ENCODE measurements at places on chromosomes 4 and X.

DNA sequence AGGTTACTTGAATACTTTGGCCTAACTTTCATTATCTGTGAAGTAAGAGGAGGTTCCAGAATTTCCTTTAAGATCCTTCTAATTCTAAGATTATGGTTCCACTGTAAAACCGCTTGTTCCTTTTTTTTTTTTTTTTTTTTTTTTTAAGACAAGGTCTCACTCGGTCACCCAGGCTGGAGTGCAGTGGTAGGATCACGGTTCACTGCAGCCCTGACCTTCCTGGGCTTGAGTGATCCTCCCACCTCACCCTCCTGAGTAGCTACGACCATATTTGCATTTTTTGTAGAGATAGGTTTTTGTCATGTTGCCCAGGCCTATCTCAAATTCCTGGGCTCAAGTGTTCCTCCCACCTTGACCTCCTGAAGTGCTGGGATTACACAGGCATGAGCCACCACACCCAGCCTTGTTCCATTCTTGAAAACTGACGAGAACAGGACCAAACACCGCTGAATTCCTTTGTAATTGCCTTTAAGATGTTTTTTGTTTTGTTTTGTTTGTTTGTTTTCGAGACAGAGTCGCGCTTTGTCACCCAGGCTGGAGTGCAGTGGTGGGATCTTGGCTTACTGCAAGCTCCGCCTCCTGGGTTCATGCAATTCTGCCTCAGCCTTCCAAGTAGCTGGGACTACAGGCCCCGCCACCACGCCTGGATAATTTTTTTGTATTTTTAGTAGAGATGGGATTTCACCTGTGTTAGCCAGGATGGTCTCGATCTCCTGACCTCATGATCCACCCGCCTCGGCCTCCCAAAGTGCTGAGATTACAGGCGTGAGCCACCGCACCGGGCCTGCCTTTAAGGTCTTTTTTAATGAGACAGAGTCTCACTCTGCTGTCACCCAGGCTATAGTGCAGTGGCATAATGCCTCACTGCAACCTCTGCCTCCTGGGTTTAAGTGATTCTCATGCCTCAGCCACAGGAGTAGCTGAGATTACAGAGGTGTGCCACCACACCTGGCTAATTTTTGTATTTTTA lies 6.8 kb downstream of the PDS5A start:
- DNase-seq = peak; percentile 32

GRCh38 chrX:2690856-2691542 lies at the start of gene CD99:
Gene CD99, plus strand, starts transcription at chrX:2691295. Its CDS starts 66 bp downstream, at chrX:2691361.
- peak; percentile 75 for DNase-seq

GRCh38 chr4:132264176-132264575 lies 884.9 kb upstream of the PCDH10 start:
- DNase-seq = no peak

DNA sequence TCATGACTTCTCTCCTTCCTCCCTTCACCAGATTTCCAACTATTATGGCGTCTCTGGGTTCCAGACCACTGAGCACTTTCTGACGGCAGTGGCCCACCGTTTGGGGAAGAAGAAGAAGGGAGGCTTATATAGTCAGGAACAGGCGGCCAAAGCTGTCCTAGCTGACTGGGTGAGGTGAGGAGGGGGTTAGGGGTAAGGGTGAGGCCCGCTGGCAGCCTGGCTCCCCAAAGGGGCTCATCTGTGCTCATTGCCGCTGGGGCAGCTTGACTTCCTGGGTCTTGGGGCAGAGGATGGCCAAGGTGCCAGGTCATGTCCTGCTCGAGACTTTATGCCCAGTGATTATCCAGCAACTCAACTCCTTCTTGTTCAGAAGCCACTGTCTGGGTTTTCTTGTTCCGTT lies 21.8 kb downstream of the GNL3L start:
- DNase-seq = no peak

GRCh38 chrX:107442914-107443527 lies 6.4 kb upstream of the FRMPD3 start:
- no peak for DNase-seq

DNA sequence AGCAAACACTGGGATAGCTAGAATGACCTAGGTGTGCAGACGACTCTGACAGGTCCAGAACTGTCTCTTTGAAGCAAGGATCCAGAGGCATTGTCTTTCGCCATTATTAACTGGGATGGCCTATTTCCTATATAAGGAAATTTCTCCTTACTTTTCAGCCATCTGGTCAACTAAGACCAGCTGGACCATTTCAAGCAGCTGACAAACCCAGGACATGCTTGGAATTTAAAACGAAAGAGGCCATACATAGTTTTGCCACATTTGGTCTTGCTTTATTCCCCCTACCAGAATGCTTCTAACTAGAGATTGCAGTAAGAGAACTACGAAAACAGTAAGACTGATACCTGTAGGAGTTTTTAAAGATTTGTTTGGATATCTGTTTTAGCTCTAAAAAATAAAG lies 87.0 kb downstream of the GLRA2 start:
- no peak for DNase-seq

Data from foreskin keratinocyte (primary cell).